ENCODE measurements at places on chromosomes 6 and 20.
A peak's percentile ranks its signal among the peaks of the same experiment; 100 is the strongest.

- H3K27me3 ChIP-seq: no peaks in the 10 kb centered on the region
- H3K36me3 ChIP-seq: no peaks in the 10 kb centered on the region
- peak overlapping the region; percentile 90 for H3K27ac ChIP-seq
- no peak for DNase-seq
Measured at GRCh38 chr6:41921712-41921998, 356 bp downstream of the BYSL start.

GRCh38 chr6:56625356-56625755 lies 17.3 kb downstream of the DST start:
- H3K4me3 ChIP-seq: no peak overlapping the region
- no peaks in the 10 kb centered on the region for H3K27me3 ChIP-seq
- H3K4me1 ChIP-seq: no peaks in the 10 kb centered on the region
- no peak overlapping the region for H3K27ac ChIP-seq
- DNase-seq: no peak
- H3K36me3 ChIP-seq: no peaks in the 10 kb centered on the region

DNA sequence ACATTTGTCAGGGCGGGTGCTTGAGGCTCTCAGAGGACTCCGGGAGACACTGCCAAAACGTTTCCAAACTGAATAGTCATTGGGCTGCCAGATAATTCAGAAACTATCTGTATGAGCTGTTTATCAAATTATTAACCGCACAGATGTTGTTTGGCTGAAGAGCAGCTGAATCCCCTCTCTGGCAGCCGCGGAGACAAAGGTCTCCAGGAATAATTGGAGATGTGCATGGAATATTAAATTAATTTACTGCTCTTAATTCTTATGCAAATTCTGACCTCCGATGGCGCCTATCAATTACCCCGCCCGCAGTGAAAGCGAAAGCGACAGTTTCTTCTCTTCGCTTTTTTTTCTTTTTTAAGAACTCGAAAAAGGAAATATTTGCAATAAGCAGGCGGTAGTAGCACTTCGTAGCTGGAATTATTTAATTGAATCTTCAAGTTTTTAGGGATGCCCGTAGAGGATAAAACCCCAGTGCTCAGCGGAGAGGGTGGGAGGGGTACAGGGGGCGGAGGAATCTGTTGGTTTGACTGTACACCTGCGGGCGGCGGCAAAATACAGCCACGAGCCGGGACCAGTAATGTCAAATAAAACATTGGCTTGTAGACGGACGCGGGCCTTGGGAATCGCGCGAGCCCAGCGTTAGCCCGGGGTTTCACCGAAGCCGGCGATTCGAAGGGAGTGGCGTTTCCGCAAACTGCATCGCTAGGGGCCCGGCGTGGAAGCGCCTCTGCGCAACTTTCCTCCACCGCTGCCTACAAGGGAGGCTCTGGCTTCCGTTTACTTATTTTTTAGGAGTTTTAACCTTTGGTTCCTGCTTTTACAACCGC lies 6.2 kb downstream of the LINC00237 start:
- no peak overlapping the region for H3K27ac ChIP-seq
- H3K27me3 ChIP-seq: peaks cover 22% of the 10 kb centered on the region
- H3K4me3 ChIP-seq: peak overlapping the region; percentile 19
- H3K36me3 ChIP-seq: no peaks in the 10 kb centered on the region
- no peak for DNase-seq

DNA sequence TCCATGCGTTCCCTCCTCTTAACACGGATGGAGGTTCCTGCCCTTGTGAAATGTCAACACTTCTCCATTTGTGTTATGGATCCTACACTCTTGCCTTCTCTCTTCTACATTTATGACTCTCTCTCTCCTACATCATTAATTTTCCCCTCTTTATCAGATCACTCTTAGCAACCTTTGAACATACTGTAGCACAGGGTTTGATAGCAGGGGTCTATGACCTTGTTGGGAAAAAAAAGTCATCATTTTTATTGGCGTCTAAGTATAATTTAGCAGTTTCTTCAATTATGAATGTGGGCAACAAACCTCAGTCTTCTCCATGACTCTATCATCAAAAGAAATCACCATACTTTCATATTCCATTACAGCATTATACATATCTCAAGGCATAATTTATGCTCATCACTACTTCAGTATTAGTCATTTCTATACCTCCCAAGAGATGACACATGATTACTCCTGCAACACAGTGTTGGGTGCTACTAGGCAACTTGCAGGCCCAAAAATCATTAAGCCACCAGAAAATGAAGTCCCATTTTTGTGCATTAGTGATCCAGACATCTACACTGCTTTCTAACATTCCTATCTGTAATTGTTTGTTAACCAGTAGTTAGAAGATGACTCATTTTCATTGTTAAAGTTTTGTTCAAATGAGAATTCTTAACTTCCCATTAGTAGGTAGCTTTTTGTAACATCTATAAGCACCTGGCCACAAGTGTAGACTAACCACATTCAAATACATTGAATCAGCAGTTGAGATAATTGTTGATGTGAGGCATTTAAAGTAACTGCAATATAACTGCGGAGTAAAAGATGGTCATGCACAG lies 9.5 kb downstream of the CYP39A1 start:
- no peak for DNase-seq
- no peaks in the 10 kb centered on the region for H3K36me3 ChIP-seq
- H3K4me3 ChIP-seq: no peak overlapping the region

DNA sequence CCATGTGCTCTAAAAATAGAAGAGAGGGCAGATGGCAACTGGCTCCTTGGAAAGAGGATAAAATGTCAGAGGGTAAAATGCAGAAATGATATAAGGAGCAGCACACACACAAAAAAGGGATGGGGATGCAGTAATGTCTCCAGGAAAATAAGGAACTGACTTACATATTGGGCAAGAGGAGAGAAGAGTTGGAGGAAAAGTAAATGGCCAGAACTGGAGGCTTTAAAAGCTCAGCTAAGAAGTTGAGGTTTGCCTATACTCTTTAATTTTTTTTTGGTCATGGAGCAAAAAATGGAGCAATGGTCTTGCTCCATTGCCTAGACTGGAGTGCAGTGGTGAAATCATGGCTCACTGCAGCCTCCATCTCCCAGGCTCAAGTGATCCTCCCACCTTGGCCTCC lies 93.7 kb downstream of the SULF2 start:
- DNase-seq: no peak
- no peaks in the 10 kb centered on the region for H3K27me3 ChIP-seq
- no peaks in the 10 kb centered on the region for H3K4me1 ChIP-seq
- H3K4me3 ChIP-seq: no peak overlapping the region
- no peak overlapping the region for H3K27ac ChIP-seq
- peaks cover 55% of the 10 kb centered on the region for H3K36me3 ChIP-seq

- no peak overlapping the region for H3K27ac ChIP-seq
- H3K4me3 ChIP-seq: no peak overlapping the region
- no peak for DNase-seq
- H3K27me3 ChIP-seq: no peaks in the 10 kb centered on the region
Measured at GRCh38 chr6:117497237-117497636, 14.8 kb downstream of the DCBLD1 start.

- H3K4me3 ChIP-seq: no peak overlapping the region
- no peaks in the 10 kb centered on the region for H3K27me3 ChIP-seq
- no peak for DNase-seq
- H3K4me1 ChIP-seq: peaks cover 16% of the 10 kb centered on the region
- no peak overlapping the region for H3K27ac ChIP-seq
Measured at GRCh38 chr6:110781522-110782214, 33.6 kb downstream of the CDK19 start.

GRCh38 chr20:45880988-45881788 lies at the start of gene ZSWIM1:
Gene ZSWIM1 (plus strand): TSS chr20:45881227. CDS start chr20:45882593, 1,366 bp downstream.
- peaks cover 29% of the 10 kb centered on the region for H3K4me1 ChIP-seq
- H3K4me3 ChIP-seq: peak within 1 kb of the TSS; percentile 60
- no peaks in the 10 kb centered on the region for H3K27me3 ChIP-seq
- H3K36me3 ChIP-seq: no peaks in the 10 kb centered on the region

DNA sequence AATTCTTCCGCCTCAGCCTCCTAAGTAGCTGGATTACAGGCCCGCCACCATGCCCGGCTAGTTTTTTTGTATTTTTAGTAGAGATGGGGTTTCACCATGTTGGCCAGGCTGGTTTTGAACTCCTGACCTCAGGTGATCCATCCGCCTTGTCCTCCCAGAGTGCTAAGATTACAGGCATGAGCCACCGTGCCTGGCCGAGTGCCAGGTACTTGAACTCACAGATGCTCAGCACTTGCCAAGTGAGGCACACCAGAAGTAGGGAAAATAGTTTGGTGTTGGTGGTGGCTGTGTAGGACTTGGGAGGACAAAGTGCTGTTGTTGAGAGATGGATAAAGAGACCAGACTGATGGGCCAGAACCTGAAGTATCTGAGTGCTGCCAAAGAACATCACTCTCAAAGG lies 40.0 kb upstream of the MBOAT1 start:
- H3K4me3 ChIP-seq: no peak overlapping the region
- no peak overlapping the region for H3K27ac ChIP-seq
- no peaks in the 10 kb centered on the region for H3K4me1 ChIP-seq
- H3K27me3 ChIP-seq: no peaks in the 10 kb centered on the region
- no peak for DNase-seq

DNA sequence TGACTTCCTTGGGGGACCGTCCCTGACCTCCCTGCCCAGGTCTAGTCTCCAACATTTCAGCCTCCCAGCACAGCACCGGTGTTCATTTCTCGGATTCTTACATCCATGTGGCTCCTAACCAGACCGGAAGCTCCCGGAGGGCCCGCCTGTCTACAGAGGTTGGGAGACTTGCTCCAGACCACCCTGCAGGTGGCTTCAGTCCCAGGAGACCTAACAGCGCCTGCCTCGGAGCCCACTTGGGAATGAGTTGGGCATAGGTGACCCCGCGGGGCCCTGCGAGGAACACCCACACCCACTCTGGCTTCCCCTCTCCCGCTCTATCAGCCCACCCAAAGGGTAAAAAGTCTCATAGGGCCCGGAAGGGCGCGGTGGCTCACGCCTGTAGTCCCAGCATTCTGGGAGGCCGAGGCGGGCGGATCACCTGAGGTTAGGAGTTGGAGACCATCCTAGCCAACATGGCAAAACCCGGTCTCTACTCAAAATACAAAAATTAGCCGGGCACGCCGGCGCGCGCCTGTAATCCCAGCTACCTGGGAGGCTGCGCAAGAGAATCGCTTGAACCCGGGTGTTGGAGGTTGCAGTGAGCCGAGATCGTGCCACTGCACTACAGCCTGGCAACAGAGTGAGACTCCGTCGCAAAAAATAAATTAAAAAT lies 5.4 kb downstream of the DPPA5 start:
- no peaks in the 10 kb centered on the region for H3K36me3 ChIP-seq
- no peak overlapping the region for H3K4me3 ChIP-seq
- H3K27ac ChIP-seq: no peak overlapping the region
- H3K4me1 ChIP-seq: no peaks in the 10 kb centered on the region
- no peak for DNase-seq

DNA sequence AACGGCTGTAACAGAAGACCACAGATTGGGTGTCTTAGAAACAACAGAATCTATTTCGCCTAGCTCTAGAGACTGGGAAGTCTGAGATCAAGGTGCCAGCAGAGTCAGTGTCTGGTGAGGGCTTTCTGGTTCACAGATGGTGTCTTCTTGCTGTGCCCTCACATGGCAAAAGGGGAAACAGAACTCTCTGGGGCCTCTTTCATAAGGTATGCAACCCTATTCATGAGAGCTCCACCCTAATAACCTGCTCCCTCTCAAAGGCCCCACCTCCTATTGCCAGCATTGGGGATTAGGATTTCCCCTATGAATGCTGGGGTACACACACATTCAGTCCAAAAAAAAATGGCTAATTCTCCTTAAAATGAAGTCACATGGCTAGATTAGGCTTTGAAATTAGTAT lies 10.0 kb downstream of the TXNDC5 start:
- no peaks in the 10 kb centered on the region for H3K27me3 ChIP-seq
- no peaks in the 10 kb centered on the region for H3K4me1 ChIP-seq
- no peak overlapping the region for H3K27ac ChIP-seq
- no peak for DNase-seq
- no peak overlapping the region for H3K4me3 ChIP-seq

GRCh38 chr6:44771647-44772415 lies 384.3 kb downstream of the CDC5L start:
- no peaks in the 10 kb centered on the region for H3K4me1 ChIP-seq
- no peak for DNase-seq
- H3K4me3 ChIP-seq: no peak overlapping the region
- no peaks in the 10 kb centered on the region for H3K36me3 ChIP-seq
- no peak overlapping the region for H3K27ac ChIP-seq

- H3K4me1 ChIP-seq: peaks cover 34% of the 10 kb centered on the region
- peaks cover 10% of the 10 kb centered on the region for H3K36me3 ChIP-seq
- DNase-seq: no peak
- no peak overlapping the region for H3K27ac ChIP-seq
- H3K4me3 ChIP-seq: peak overlapping the region; percentile 79
Measured at GRCh38 chr6:96520171-96521115, 1.2 kb upstream of the UFL1 start.

GRCh38 chr20:59400708-59401107 lies 100.3 kb downstream of the EDN3 start:
- no peak overlapping the region for H3K4me3 ChIP-seq
- no peak for DNase-seq
- no peak overlapping the region for H3K27ac ChIP-seq
- H3K36me3 ChIP-seq: no peaks in the 10 kb centered on the region
- no peaks in the 10 kb centered on the region for H3K27me3 ChIP-seq

DNA sequence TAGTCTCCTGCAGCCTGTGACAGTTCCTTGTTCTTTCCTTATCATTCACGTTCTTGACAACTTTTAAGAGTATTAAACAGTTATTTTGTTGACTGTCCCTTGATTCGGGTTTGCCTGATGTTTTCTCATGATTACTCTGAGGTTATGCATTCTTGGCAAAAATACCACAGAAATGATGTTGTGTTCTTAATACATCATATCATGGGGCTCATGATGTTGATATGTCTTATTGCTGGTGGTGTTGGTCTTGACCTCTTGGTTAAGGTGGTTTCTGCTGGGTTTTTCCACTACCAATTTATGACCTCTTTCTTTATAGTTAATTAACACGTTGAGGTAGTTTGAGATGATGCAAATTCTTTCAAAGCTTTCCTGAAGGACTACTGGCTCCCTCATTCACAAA lies 59.1 kb downstream of the ZHX3 start:
- no peak for DNase-seq
- no peaks in the 10 kb centered on the region for H3K36me3 ChIP-seq
- H3K27me3 ChIP-seq: no peaks in the 10 kb centered on the region

DNA sequence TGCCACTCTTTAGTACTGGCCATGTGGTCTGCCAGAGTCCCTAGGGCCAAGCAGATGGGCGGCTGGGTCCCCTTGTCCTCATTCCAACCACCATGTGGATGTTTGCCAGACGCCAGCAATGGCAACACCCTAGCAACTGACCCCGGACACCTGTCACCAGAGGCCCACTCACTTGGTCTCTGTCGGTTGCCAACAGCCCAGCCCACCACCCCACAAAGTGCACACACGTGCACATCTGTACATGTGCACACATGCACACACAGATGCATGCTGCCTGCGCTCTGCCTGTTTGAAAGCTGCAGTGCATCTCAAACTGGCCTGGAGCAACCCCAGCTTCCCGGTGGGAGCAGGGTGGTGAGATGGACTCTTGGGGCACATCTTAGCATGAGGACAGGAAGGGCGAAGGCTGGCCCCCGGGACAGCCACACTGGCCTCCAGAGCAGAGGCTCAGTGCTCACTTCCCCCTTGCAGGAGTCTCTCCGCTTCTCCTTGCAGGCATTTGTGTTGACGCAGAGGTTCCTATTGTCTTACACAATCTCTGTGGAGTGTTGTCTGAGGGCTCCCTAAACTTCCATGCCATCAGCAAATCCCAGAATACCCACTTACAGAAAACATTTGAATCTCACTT lies 54.0 kb downstream of the PSMG4 start:
- H3K4me3 ChIP-seq: no peak overlapping the region
- H3K27ac ChIP-seq: no peak overlapping the region
- DNase-seq: no peak
- no peaks in the 10 kb centered on the region for H3K36me3 ChIP-seq
